ENCODE measurements at places on chromosomes 2 and 18. TPM values are rescaled to one million over a fixed set of nuclear protein-coding genes. Genes with fewer than 3 reads are reported as not detected.

DNA sequence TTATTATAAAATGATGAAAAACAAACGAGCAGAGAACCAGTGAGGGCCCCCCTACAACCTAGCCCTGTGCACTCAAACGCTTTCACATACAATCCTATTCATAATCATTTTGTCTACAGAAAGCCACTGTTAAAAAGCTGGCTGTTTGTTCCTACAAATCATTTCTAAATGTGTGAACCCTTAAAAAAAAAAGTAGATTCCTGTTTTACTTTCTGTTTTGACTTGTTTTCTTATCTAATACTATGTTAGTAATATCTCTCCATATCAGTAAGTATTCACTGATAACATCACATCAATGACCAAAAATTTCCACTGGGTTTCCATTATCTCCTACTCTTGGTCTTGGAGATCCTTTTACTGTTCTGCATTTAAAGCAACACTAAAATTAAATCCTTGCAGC, 128.8 kb upstream of the TTC39C start:
- DNase-seq, result no peak

DNA sequence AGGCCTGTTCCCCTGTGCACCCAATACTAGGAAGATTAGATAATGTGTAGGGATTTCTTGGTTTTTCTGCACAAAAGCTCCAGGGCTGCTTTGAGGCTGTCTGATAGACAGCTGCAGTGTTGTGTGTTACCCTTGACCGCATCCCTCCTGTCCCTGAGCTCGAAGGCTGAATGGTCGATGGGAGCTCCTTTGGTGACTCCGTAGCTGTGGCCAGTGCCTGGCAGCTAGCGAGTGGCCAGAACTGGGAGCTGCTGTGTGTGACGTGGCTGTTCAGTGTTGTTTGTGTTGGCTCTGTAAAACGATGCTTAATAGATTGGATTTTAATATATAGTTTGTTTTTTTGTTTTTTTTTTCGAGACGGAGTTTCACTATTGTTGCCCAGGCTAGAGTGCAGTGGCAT, 170.0 kb downstream of the AGAP1 start:
- DNase-seq, result no peak

DNA sequence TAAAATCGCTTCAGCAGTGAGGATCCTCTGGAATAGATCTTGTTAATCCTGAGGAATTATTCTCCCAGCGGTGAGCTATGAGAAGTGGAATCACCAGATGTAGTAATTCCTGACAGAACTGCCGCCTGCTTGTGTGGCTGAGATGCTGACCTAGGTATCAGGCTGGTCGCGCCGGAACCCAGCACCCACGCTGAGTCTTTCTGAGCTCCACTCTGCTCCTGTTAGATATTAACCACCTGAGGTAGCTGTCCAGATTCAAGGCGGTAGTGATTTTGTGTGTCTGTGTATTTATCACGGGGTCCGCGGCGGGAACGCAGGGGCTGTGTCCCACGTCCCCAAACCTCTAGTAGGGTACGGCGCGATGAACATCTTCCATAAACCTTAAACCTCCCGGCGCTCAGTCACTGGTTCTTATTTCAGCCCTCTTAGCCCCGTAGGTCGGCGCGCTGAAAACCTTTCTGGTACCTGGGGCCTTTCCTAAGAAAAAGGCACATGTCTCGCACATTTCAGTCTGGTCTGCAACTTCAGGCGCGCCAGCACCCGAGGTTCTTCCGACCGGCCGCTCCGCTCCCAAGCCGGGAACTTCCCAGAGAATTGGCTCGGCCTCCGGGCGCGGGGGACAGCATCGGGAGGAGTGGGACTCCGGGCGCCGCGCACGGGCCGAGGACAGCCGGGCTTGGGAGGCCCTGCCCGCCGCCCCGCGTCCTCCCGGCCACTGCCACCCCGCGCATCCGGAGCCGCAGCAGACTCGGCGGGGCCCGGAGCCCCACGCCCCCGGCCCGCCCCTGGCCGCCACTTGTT, 542 bp upstream of the CNNM3 start:
- DNase-seq, result peak; percentile 27

GRCh38 chr2:98295275-98295674, 51.0 kb upstream of the CNGA3 start:
- DNase-seq, result no peak

DNA sequence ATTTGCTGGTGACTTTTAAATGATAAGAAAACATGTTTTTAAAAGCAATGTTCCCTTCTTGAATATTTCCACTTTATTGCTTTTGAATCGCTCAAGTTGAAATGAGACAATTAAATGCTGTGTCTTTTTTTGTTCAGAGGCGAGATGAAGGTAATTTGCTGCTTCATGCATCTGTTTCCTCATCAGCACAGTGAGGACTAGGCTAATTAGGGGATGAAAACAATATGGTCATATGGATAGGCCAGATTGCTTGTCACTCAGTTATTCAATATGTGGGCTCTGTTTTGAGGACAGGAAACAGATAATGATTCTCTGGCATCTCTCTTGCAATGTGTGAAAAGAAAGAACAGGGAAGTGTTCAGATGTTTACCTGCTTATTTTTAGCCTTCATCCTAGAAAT, 61.0 kb downstream of the ERBB4 start:
- no peak for DNase-seq

- DNase-seq, result no peak
Measured at GRCh38 chr2:189521699-189522434, 58.7 kb downstream of the SLC40A1 start.

DNA sequence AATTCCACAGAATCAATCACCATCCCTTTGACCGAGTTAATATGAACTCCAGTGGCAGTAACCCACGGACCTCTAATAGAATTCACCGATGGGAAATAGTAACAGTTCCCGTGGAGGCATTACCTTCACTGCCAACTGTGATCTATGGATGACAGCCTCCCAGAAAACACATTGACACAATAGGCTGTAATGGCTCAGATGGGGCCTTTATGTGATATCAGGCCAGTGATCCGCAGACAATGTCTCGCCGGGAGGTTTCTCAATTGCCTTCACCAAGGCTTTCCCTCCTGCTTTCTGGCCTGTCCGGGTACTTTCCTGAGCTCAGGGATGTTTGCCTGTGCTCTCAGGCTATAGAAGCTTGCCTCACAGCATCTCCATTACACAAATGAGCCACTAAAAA, 34.4 kb upstream of the KLF7 start:
- DNase-seq, result no peak

DNA sequence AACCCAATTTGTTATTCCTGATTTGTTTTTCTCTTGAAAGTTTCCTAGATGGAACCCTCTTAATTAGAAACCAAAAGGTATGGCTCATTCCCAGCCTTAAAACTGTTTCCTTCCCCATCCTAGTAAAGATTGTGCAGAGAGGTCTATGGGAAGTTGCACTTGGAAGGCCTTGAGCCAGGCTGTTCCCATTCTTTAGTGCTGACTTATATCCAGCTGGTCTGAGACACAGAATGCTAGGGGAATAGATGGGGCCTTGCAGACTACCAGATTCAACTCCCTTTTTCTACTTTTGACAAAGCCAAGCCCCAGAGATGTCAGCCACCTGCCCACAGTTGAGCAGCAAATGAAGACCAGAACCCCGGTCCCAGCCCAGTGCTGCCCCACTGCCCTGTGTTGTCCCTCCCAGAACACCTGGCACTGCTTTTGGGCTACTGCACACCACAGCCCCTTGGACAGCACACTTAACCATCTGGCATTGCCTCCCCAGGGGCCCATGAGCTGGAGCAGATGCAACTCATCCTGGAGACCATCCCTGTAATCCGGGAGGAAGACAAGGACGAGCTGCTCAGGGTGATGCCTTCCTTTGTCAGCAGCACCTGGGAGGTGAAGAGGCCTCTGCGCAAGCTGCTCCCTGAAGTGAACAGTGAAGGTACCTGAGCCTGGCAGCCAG, 98.2 kb downstream of the MRO start:
- DNase-seq, result no peak

GRCh38 chr2:135882415-135882814, 6.2 kb upstream of the MCM6 start:
- no peak for DNase-seq

GRCh38 chr18:80068571-80069272, 34.5 kb downstream of the RBFA start:
- DNase-seq, result no peak

GRCh38 chr2:72205504-72205881, 57.8 kb upstream of the CYP26B1 start:
- no peak for DNase-seq

DNA sequence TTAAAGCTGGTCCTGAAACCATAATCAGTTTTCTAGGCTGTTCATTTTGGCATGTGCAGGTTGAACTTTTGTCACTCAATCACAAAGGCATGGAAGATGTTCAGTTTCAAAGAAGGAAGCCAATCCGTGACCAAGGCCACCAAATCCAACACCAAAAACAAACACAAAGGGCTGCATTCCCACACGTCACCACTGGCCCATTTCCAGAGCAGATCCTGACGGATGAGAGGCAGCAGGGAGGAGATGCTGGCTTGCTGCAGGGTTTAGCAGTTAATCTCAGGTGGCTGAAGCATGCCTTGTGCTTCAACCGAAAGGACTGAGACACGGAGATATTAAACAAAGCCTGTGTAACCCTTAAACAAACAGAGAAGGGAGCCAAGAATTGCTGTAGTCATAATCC, 191.9 kb upstream of the CTAGE1 start:
- DNase-seq, result peak; percentile 4

DNA sequence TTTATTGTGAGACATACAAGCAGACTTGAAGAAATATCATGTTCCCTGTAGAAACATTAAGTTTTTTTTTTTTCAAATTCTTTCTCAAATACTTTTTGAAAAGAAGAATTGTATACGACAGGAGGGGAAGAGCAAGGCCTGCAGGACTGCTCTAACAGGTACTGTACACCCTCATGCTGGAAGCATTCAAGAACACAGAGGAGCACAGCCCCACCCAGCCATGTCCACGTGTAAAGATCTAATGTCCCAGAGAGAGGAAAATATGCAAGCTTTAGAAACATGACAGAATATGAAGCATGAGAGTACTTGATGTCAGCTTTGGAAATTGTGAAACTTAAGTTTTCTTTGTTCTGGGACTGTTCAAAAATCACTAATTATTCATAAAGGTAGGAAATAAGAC, 191.6 kb downstream of the TTC32 start:
- DNase-seq, result no peak

GRCh38 chr18:596288-596881, 403 bp upstream of the CLUL1 start:
- no peak for DNase-seq

GRCh38 chr18:43590182-43590903, 313.1 kb upstream of the SYT4 start:
- DNase-seq, result peak; percentile 19

DNA sequence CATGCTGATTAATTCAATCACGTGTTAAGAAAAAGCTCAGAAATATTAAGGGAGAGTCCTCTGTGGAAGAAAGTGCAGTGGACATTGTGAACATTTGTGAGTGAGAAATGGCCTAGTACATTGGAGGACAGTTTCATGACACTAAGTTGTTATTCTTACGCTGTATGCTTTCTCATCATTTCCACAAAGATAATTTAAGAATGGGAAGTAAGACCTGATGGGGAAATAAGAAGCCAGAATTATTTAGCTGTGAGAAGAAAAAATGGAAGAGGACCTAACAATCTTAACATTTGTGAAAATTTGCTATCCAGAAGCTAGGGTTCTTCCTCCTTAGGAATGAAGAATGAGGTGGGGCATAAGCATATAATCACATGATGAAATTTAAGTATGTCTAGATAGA, 15.2 kb upstream of the RAPH1 start:
- no peak for DNase-seq

- DNase-seq, result no peak
Measured at GRCh38 chr18:13611601-13612195, 114.7 kb downstream of the FAM210A start.

GRCh38 chr2:108345951-108346350, 31.8 kb upstream of the SULT1C4 start:
- no peak for DNase-seq

DNA sequence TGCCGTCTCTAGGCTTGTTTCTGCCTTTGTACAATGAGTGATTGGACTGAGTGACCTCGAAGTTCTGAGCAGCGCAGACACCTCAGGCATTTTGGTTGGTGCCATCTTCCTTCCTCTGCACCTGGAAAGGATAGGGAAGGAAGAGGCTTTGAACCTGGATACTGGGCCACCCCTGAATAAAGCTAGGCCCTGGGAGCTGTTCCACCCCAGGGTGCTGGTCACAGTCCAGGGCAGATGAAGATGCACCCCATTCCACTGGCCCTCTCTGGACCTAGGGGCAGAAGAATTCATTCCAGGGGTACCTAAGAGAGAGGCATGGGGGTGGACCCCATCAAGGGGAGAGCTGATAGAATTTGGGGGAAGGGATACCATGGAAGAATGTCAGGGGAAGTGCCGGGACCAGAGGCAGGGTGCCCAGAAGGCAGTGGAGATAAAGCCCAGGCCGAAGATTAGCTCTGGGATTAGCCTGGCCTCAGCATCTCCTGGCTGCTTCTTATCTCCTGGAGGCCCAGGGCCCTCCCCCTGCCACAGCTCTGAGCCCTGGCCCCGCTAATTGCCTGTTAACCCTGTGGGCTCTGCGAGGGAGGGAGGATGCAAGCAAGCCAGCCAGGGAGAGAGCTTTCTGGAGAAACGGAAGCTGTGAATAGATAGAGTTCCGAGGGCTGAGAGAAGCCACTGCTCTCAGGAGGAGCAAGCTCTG, 11.4 kb downstream of the ASIC4 start:
- no peak for DNase-seq

GRCh38 chr2:174535757-174536703, 49.2 kb upstream of the GPR155 start:
- no peak for DNase-seq

- no peak for DNase-seq
Measured at GRCh38 chr2:68901199-68901514, 30.0 kb upstream of the BMP10 start.

- DNase-seq, result peak; percentile 31
Measured at GRCh38 chr2:104976603-104977120, 61.2 kb upstream of the MRPS9 start.

- no peak for DNase-seq
Measured at GRCh38 chr2:51619961-51620360, 588.0 kb upstream of the NRXN1 start.

The MC2R gene
- total RNA-seq, result not detected

The LBX2 gene
- total RNA-seq, result 0.45 TPM

The OR6B2 gene
- not detected for total RNA-seq

The TUBA3E gene
- not detected for total RNA-seq

The CENPA gene
- total RNA-seq, result 35.8 TPM

The RGPD6 gene
- 12.8 TPM for total RNA-seq

The RAB6C gene
- total RNA-seq, result not detected

The SP9 gene
- total RNA-seq, result 0.74 TPM

The GPR45 gene
- total RNA-seq, result not detected

The UGT1A4 gene
- total RNA-seq, result not detected

The SYT4 gene
- total RNA-seq, result not detected

The KIF1A gene
- 4.1 TPM for total RNA-seq

The NFU1 gene
- total RNA-seq, result 92.9 TPM

The UPP2 gene
- not detected for total RNA-seq

The LRRTM1 gene
- total RNA-seq, result not detected

The LHCGR gene
- not detected for total RNA-seq

The CRIM1 gene
- 406 TPM for total RNA-seq

The MARCHF4 gene
- 6.9 TPM for total RNA-seq

The TIGD1 gene
- total RNA-seq, result 11.8 TPM
